CD4-positive, CD25-positive, alpha-beta regulatory T cell (primary cell): ENCODE measurements at places on chromosomes 7 and 10.
A peak's percentile ranks its signal among the peaks of the same experiment; 100 is the strongest.

- no peak for DNase-seq
Observed at GRCh38 chr7:77752016-77752415, 46.2 kb downstream of the TMEM60 start.

GRCh38 chr10:17662193-17663138 lies 18.5 kb downstream of the STAM start:
- DNase-seq, result no peak

DNA sequence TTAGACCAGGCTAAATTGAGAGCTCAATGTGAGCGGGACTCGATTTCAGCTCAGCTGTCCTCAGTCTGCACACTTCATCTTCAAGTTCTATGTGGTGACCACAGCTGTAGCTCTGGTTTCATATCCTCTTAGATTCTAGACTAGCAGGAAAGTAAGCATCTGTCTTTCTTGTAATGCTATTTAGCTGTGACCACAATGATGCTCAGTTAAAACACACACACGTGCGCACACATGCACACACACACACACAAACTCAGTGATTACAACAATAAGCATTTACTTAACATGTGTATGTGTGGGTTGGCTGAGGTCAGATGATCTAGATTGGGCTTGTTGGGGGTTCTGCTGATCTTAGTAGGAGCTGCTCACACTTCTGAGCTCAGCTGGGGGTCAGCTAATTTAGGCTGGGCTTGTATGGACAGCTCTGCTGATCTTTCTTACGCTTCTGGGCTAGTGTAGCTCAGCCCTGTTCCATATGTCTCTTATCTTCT lies 82.5 kb downstream of the ZNF365 start:
- DNase-seq, result no peak

DNA sequence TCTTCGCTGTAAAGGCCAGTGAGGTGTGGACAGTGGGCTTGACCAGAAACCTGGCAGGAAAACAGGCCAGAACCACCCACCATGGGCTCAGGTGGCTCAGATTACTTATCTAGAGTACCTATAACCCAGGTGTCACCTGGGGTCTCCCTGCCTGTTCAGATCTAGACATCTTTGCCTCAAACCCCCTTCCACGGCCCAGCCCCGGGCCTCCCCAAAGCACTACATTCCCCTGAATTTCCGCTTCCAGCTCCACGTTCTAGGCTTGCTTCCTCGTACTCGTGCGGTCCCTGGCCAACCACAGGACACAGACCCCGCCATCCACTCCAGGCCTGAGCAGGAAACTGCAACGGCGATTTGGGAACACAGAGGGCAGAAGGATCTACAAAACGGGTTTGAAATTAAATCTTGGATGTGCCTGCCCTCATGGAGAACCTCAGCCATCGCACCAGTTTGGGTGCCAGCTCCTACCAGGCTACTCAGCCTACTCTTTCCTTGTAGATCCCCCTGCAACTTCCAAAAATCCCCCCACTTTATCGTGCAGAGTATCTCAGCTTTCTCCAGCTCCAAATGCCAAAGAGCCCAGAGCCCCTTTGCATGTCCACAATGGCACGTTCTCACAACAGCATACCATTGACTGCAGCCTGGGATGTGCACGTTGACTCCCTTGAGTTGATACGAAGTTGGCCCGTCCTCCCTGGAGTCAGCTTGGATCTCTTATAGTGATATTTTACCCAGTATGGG lies 62.7 kb upstream of the CACUL1 start:
- no peak for DNase-seq

GRCh38 chr7:101913851-101914250 lies 96.4 kb downstream of the CUX1 start:
- DNase-seq, result no peak

GRCh38 chr10:13990392-13990805 lies 340.3 kb downstream of the FRMD4A start:
- DNase-seq, result no peak

DNA sequence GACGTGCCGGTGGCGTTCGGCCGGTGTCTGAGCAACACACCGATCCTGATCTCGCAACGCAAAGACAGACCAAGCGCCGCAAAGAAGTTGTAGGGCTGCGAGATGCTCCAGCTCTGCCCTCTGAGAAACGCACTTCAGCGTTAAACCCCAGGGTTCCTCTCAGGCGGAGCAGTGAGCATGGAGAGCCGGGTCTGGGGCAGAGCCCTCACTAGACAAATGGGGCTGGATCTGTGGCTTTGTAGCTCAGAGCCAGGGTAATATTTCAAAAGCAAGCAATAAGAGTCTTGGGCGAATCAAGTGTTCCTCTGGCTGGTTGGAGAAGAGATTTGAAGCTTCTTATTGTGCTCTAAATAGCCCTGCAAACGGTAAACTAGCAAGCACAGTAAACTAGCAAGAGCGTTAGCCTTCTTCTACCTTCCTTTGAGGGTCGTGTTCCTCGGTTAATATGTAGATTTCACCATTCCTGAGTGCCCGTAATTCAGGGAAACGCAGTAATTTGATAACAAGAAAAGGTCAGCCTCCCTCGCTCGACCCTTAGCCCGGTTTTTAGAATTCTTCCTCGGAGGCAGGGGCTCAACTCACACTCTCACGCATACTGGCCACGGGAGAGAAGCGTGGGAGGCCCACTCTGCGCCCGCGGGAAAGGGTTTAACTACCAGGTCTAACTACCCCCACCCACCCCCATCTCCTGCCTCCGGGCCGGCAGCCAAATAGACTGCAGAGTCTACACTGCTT lies 6.7 kb downstream of the SKAP2 start:
- DNase-seq, result no peak

GRCh38 chr10:116133634-116134033 lies 139.4 kb downstream of the GFRA1 start:
- no peak for DNase-seq

GRCh38 chr10:16854623-16855022 lies 37.4 kb upstream of the RSU1 start:
- DNase-seq, result no peak

GRCh38 chr10:24694086-24694485 lies 29.6 kb downstream of the ARHGAP21 start:
- DNase-seq, result no peak

- peak; percentile 41 for DNase-seq
Observed at GRCh38 chr7:115229401-115230105, 307.7 kb downstream of the MDFIC start.

DNA sequence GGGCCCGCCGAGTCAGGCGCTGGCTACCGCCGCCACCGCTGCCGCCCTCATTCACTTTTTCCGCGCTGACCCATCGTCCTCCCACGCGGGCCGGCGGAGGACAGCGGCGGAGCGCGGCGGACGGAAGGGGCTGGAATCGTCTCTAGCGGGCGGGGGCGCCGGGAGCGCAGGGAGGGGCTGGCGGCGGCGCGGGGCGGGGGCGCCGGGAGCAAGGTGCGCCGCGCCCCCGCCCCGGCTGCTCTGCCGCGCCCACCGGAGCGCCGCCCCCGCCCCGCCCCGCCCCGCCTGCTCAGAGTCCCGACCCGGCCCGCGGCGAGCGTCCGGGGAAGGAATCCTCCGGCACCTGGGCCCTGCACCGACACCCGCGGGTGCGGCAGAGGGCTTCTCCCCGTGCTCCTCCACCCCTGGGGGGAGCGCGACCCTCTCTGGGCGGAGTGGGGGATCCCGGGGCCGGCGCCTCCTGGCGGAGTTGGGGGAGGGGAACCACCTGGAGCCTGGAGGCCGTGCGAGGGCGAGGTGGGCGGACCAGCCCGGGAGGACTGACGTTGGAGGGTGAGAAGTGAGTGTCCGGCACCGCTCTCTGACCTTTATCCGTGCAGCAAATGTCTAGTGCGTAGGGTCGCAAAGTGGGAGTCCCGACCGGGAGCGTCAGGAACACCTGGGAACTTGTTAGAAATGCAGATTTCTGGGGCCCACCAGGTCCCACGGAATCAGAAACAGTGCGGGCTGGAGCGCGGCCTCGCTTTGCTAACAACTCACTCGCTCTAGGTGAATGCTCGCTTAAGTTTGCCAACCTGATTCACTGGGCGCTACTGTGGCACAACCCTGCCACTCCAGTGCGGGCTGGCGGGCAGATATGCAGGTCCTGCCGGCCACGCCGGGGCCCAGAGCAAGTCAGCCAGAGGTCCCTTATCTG lies at the start of gene COBL:
TSS of gene COBL (minus strand) at position 144 of the 916 bp plus-strand sequence. CDS start 176 bp downstream, outside the sequence.
- DNase-seq, result no peak

GRCh38 chr10:130817046-130817624 lies 494.4 kb downstream of the TCERG1L start:
- no peak for DNase-seq
